ENCODE measurements at places on chromosomes 13 and 19.

- no peak for DNase-seq
Observed at GRCh38 chr13:43006893-43007631, 15.0 kb upstream of the EPSTI1 start.

GRCh38 chr13:39918620-39919236, 263.3 kb downstream of the COG6 start:
- no peak for DNase-seq

GRCh38 chr13:98221234-98221633, 44.2 kb upstream of the RNF113B start:
- no peak for DNase-seq

DNA sequence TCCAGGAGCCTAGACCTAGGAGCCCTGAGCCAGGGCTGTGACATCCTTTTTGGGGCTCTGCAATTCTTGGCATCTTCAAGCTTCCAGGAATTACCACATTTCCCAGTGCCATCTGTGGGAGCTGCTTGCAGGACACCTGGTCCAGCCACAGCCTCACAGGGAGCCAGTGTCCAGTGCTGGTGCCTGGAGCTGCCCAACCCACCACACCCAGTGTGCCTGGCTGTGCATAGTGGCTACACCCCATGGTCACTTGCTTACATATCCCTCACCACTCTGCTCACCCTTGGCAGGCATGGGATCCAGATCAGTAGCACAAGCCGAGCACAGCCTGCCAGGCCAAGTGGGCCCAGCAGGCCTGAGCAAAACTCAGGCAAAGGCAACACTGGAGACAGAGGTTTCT, 2151.4 kb upstream of the PCDH20 start:
- no peak for DNase-seq

DNA sequence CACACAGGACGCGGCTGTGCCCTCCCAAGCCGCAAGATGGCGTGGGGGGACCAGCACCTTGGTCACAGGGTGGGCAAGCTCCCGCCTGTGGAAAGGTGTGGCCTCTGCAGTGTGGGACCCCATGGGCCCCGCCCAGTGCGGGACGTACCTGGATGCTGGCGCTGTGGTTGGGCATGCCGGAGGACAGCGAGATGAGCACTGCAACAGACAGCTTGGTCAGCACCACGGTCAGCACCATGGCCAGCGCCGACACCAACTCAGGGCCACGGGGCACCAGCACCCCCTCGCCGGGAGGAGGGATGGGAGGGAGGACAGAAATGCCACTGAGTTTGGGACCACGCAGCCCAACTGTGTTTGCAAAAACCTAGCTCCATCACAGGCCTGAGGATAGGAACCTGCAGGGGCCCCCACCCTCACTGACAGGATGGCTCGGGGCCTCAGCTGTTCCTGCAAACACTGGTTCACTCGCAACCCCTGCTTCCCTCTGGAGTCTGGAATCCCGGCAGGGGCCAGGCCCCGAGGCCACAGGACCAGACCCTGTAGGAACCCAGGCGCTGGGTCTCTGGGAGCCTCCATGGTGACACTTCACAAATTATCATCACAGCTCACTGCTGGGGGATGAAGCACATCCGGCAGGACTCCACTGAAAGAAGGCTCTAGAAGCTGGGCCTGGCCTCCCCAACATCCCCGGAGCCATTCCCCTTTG, 27.1 kb downstream of the IZUMO4 start:
- DNase-seq = no peak

- DNase-seq = no peak
Observed at GRCh38 chr19:30173593-30174356, 198.4 kb upstream of the ZNF536 start.

GRCh38 chr19:45402298-45403061, 2.4 kb downstream of the PPP1R13L start:
- DNase-seq = no peak

All from activated CD4-positive, CD25-positive, alpha-beta regulatory T cell treated with anti-CD3 and anti-CD28 coated beads, Interleukin-2, amount 50 U/mL, for 16 hours (primary cell).